ENCODE measurements at places on chromosomes 7 and 10. TPM values are rescaled to one million over a fixed set of nuclear protein-coding genes. Genes with fewer than 3 reads are reported as not detected.

GRCh38 chr7:135321556-135321955 lies 87.9 kb downstream of the STRA8 start:
- no peak for DNase-seq

- no peak for DNase-seq
Measured at GRCh38 chr10:23523251-23523650, 84.4 kb downstream of the OTUD1 start.

GRCh38 chr7:122846591-122846990 lies 39.7 kb downstream of the CADPS2 start:
- DNase-seq: no peak

DNA sequence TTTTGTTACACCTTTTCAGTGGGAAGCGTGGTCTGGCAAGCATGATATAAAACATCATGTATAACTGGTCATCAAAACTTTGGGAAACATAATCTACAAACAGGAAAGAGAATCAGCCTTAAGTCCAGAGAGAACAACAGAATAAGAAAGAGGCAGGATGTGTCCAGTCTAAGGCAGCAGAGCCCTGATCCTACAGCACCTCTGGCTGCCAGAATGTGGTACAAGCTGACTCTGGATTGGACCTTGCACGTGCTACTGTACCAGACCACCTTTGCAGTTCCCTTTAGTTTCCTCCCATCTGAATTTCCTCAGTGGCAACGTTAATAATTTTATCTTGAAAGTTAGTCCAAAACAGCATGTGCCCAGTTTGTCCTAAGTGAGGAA lies 824.6 kb upstream of the IGFBP3 start:
- DNase-seq: no peak

Gene MTURN
- polyA plus RNA-seq: 80.0 TPM

Gene RBM48
- 13.8 TPM for polyA plus RNA-seq

Gene TRIM50
- polyA plus RNA-seq: 0.67 TPM
